ENCODE measurements at places on chromosomes 1 and 21.
A peak's percentile ranks its signal among the peaks of the same experiment; 100 is the strongest.

DNA sequence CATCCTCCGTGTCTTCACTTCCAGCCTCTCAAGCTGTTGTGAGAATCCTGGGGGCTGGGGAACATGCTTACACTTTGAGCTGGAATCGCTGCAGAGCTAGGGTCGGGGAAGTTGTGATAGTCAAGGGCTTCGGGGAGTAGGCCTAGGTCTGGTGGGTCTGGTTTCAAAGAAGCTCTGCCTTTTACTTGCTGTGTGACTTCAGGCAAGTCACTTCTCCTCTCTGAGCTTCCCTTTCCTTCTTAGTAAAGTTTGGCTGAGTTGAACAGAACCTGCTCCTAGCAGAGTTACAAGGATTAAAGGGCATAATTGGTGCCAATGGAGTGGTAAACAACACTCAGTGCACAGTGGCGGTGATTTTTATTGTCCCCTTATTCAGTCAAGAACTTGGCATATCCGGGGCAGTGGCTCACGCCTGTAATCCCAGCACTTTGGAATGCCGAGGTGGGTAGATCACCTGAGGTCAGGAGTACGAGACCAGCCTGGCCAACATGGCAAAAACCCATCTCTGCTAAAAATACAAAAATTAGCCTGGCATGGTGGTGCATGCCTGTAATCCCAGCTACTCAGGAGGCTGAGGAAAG lies 25.7 kb downstream of the ARHGEF19 start:
- DNase-seq: no peak

DNA sequence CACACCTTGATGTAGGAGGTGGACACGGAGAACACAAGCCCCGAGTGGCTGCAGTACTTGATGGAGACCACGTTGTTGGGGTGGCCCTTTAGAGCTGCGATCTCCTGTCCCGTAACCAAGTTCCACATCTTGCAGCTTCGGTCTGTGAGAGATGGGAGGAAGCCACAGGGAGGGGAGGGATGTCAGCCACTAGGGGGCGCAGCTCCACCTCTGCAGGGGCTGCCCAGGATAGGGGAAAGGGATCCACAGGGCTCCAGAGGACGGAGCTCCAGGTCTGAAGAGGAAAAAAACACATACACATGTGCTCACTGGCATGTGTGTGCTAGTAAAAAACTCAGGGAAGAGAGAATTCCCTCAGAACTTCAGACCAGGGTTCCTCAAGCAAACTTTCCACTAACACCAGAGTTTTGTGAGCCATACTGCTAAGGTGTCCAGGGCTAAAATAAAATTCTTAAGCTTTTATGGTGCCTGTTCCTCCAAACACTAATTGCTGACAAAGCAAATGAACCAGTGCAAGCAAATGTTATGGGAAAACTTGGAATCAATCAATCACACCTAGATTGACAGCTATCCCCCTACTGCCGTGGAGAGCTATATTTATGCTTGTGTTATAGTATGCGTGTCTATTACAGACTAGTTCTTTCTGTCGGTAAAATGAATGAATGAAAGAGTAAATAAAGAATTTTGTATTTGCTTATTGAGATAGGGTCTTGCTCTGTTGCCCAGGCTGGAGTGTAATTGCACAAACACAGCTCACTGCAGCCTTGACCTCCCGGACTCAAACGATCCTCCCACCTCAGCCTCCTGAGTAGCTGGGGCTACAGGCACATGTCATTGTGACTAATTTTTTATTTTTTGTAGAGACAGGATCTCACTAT lies 43.7 kb downstream of the KIF21B start:
- peak; percentile 49 for DNase-seq

- no peak for DNase-seq
These were observed 32.9 kb downstream of the FMO4 start for GRCh38 chr1:171346881-171347280.

GRCh38 chr1:160214481-160215140 lies 9.4 kb downstream of the PEA15 start:
- no peak for DNase-seq

DNA sequence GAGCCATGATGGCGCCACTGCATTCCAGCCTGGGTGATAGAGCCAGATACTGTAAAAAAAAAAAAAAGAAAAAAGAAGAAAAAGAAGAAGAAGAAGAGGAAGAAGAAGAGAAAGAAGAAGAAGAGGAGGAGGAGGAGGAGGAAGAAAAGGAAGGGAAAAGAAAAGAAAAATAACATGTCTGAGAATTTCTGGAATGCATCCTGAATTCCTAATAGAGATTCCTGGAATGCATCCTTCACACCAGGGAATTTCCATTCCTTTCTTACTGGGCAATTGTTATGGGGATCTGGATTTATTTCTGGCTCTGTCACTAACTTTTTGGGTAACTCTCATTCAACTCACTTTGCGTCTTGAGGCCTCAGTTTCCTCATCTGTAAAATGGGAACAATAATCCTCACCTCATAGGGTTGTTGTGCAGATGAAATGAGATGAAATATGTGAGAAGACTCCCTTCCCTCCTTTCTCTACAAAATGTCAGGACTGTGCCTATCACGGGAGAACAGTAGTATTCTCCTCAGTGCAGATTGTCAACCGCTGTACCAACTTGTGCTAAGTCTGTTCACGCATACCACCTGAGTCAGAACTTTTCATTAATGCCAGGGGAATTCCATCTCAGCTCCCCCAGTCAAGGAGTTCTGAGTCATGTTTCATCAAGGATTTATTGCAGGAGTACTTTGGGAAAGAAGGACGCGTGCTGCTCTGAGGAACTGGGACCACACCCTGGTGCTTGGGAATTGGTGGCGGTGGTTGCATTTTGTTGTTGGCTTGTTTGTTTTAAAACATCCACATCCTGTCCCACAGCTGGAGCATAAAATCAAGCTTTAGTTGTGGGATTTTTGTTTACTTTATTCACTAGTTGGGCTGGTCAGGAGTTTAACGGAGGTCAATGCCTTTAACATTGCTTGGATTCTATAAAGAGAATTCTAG lies 42.4 kb upstream of the ROR1 start:
- DNase-seq: peak; percentile 17

GRCh38 chr1:183911285-183911684 lies 106.4 kb downstream of the RGL1 start:
- no peak for DNase-seq

GRCh38 chr1:28190996-28191645 lies 14.6 kb upstream of the PTAFR start:
- no peak for DNase-seq

DNA sequence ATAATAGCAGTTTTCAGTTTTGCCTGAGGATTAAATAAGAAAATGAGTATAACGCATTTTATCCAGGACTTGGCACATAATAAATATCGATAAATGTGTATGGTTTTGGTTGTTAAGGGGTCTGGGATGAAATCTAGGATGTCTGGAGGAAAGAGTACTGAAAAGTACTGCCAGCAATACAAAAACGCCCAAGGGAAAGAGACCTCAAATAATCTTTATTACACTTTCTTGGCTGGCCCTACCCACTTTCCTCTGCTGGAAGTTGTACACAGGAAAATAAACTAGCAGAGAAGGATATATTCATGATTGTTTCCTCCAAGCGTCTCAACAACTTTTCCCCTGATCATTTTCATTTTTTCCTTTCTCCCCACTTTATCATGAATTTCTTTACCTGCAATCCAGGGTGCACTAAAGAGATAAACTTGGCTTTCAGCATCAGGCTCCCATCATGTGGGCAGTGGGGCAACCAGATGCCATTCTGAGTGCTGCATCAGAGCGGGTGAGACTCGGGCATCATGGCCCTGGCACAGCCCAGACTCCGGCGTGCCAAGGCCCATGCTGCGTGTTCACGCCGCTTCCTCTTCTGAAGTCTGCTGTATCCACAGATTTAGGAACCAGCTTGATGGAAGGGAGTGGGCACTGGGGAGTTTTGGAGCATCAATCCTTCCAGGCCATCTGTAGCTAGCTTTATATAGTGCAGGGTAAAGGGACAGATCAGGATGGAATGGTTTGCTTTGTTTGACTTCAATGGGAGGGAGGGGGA lies 35.8 kb upstream of the PLXNA2 start:
- DNase-seq: no peak

- DNase-seq: no peak
These were observed 90.6 kb downstream of the GPATCH2 start for GRCh38 chr1:217540321-217540720.
